ENCODE measurements at places on chromosomes 1 and 21.
A peak's percentile ranks its signal among the peaks of the same experiment; 100 is the strongest.

- peak; percentile 71 for DNase-seq
Measured at GRCh38 chr1:229070168-229070567, 200.7 kb upstream of the RAB4A start.

GRCh38 chr1:44262414-44262813, 49.1 kb downstream of the DMAP1 start:
- no peak for DNase-seq

DNA sequence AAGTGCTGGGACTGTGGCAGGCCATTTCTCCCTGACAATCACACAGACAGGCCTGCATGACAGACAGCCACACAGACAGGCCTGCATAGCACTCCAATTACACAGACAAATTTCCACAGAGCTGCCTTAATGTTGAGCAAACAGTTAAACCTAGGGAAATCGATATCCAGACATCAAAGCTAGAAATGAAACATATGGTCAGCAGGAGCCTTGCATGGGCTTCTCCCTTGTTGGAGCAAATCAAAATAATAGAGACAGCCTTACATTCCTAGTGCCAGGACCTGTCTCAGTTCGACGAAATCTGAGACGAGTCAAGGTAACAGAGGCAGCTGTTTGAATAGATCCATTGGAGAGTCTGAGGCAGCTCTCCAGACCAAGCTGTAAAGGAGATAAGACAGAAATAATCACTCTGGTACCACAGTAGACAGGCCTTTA, 42.4 kb downstream of the OLFML3 start:
- no peak for DNase-seq

GRCh38 chr1:18575620-18576019, 55.0 kb upstream of the PAX7 start:
- DNase-seq, result peak; percentile 35

DNA sequence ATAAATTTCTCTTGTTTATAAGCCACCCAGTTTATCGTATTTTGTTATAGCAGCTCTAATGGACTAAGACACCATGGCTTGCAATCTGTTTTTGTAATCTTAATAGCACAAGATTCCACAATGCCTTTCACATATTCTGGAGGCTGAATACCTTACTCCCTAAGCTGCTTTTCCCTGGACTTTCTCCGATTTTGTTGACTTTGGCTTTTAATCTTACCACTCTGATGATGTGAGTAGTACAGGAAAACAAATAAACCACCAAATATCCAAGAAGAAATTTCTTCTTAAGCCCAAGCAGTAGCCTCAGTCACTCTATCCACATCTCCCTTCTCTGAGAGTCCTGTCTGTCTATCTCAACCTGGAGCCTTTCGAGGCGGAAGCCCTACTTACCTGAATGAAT, 838.6 kb downstream of the LTN1 start:
- DNase-seq, result no peak

DNA sequence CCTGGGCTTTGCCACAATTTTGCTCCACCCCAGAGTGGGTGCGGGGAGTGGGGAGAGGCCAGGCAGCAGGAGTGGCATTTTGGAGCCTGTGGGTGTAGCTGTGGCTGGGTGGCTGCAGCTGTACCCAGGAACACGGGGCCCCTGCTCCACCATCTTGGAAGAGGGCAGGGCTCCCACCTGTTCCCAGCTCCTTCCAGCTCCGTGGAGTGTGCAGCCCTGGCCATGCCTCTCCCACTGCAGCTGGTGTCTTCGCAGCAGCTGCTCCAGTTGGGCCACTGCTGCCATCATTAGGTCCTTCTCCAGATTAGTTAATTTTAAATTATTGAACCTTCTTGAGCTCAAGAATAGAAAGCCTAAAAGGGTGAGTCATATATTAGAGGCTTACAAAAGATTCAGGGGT, 17.6 kb downstream of the FAM20B start:
- DNase-seq, result no peak

GRCh38 chr1:193569096-193569982, 382.9 kb upstream of the B3GALT2 start:
- DNase-seq, result peak; percentile 74

DNA sequence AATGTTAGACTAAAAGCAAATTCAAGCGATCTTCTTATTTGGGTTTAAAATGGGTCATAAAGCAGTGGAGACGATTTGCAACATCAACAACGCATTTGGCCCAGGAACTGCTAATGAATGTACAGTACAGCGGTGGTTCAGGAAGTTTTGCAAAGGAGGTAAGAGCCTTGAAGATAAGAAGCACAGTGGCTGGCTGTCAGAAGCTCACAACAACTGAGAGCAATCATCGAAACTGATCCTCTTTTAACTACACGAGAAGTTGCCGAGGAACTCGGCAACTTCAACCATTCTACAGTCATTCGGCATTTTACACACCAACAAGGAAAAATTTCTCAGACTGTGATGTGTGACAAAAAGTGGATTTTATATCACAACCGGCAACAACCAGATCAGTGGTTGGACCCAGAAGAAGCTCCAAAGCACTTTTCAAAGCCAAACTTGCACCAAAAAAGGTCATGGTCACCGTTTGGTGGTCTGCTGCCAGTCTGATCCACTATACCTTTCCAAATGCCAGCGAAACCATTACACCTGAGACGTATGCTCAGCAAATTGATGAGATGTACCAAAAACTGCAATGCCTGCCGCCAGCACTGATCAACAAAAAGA, 47.9 kb downstream of the ASH1L start:
- DNase-seq, result peak; percentile 18

DNA sequence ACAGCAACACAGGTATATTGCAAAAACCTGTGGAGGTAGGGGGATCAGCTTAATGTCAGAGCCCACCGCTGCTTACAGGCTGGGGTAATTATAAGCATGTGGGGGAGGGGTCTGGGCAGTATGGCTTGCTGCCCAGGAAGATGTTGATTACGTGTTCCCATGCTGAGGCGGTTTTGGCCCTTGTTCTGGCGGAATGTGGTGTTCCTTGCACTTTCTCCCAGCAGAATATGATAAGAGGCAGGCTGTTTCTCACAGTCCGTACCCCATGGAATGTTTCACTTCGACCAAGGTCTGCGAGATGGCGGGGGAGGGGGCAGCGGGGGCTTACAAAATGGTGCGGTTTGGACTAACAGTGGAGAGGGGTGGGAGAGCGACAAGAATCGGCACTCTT, 9.8 kb upstream of the HPCAL4 start:
- peak; percentile 75 for DNase-seq

DNA sequence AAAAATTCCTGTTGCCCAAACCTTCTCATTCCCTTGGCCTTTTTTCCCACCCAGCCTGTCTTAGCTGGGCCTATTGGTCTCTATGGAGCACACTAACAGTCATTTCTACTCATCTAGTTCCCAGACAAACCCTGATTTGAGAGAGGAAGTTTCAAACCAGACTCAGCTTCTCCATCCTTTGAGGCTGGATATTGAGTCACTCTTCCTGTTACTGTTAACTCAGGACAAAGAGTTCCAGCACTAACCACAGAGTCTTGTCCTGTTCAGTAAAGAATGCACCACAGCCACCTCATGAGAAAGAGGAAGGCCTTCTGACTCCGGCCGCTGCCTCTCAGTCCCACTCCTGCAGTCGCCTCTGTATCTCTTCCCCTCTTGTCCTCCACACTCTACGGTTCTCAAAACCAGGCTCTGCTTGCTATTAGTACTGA, 137.8 kb downstream of the PTPRC start:
- DNase-seq, result peak; percentile 98

DNA sequence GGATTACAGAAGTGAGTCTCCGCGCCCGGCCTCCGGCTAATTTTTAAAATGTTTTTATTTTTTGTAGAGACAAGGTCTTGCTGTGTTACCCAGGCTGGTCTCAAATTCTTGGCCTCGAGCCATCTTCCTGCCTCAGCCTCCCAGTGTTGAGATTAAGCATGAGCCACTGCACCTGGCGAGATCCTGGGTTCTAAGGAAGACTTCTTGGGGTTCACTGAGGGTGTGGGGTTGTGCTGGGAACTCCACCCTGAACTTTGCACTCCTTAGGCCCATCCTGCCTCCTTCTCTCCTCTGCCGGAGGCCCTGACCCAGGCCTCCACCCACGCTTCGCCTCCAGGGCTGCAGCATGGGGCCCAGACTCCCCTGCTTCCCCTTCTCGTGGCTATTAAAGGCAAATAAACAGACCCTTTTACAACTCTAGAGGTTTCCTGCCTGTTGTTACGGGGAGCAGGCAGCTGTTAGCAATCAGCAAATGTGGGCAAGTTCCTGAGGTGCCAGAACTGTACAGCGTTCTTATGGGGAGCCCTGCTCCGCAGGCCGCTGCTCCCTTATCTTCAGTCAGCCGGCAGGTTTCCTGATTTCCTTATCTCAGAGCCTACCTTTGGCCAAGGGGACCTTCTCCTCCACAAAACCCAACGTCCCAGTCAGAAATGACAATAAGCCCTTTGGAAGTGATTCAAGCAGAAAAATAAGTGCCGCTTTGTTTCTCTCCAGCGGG, 41.0 kb upstream of the LIN9 start:
- no peak for DNase-seq

DNA sequence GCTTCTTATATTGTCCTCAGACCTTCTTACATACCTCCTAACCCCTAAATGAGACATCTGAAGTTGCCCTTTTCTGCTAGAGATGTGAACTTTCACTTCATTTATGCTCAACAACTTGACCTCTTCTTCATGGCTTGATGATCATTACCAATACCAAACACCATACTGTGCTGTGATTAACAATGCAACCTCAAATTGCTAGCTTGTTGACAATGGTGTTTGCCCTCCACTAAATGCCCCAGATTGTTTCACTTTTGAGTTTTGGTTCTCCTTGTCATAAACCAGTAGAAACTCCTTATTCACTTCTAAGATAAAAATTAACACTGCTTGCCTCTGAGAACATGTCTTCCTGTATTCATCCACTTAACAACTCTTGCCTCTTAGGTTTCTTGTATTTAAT, 5.6 kb downstream of the JAK1 start:
- no peak for DNase-seq

DNA sequence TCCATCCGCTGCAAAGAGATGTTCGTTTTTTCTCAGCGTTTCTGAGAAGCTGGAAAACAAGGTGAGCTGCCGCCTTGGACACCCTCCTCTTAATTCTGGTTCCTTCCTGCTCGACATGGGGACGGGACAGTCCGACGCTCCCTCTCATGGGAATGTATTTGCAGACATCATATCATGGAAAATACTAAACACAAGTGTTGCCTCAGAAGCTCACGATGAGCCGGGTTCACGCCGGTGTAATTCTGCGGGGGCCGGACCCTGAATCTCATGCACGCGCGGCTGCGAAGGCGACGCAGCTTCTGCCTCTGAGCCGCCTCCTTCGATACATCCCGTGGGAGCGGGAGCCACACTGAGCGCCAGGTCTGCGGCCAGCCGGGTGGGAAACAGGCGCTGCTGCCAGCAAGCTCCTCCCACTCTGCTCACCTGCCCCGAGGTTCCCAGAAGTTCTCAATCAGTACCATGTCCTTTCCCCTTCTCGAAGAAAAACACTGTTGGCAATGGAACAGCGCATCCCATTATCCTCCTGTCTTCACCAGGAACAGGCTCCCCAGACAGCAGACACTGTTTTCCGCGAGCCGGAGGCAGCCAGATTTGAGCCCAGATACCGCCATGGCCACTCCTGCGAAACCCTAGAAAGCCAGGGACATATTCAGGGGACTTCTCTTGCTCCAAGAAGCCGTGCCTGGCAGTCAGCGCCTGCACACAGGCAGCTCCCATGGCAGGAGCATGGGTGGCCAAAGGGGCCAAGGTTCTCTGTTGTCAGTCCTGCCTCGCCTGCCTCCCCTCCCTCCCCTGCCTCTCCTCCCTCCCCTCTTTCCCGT, 98.0 kb downstream of the WDR4 start:
- DNase-seq, result no peak
